ENCODE measurements at places on chromosomes 7 and 10. TPM values are rescaled to one million over a fixed set of nuclear protein-coding genes. Genes with fewer than 3 reads are reported as not detected.

- H3K27me3 ChIP-seq: no peaks in the 10 kb centered on the region
- no peaks in the 10 kb centered on the region for H3K36me3 ChIP-seq
- DNase-seq: no peak
- no peak overlapping the region for H3K27ac ChIP-seq
These were observed 445.7 kb upstream of the FOXK1 start for GRCh38 chr7:4236389-4236788.

GRCh38 chr10:15461353-15462108, 90.4 kb upstream of the FAM171A1 start:
- no peak overlapping the region for H3K4me3 ChIP-seq
- no peak for DNase-seq
- peaks cover 2% of the 10 kb centered on the region for H3K27me3 ChIP-seq
- no peaks in the 10 kb centered on the region for H3K4me1 ChIP-seq

GRCh38 chr10:63901881-63902280, 380.7 kb downstream of the REEP3 start:
- no peak overlapping the region for H3K27ac ChIP-seq
- peaks cover 4% of the 10 kb centered on the region for H3K4me1 ChIP-seq
- no peaks in the 10 kb centered on the region for H3K36me3 ChIP-seq
- DNase-seq: no peak
- no peak overlapping the region for H3K4me3 ChIP-seq
- no peaks in the 10 kb centered on the region for H3K27me3 ChIP-seq

- no peak for DNase-seq
- H3K27ac ChIP-seq: no peak overlapping the region
- H3K27me3 ChIP-seq: no peaks in the 10 kb centered on the region
- H3K36me3 ChIP-seq: no peaks in the 10 kb centered on the region
- H3K4me1 ChIP-seq: no peaks in the 10 kb centered on the region
These were observed 18.1 kb downstream of the TRIL start for GRCh38 chr7:28939844-28940544.

DNA sequence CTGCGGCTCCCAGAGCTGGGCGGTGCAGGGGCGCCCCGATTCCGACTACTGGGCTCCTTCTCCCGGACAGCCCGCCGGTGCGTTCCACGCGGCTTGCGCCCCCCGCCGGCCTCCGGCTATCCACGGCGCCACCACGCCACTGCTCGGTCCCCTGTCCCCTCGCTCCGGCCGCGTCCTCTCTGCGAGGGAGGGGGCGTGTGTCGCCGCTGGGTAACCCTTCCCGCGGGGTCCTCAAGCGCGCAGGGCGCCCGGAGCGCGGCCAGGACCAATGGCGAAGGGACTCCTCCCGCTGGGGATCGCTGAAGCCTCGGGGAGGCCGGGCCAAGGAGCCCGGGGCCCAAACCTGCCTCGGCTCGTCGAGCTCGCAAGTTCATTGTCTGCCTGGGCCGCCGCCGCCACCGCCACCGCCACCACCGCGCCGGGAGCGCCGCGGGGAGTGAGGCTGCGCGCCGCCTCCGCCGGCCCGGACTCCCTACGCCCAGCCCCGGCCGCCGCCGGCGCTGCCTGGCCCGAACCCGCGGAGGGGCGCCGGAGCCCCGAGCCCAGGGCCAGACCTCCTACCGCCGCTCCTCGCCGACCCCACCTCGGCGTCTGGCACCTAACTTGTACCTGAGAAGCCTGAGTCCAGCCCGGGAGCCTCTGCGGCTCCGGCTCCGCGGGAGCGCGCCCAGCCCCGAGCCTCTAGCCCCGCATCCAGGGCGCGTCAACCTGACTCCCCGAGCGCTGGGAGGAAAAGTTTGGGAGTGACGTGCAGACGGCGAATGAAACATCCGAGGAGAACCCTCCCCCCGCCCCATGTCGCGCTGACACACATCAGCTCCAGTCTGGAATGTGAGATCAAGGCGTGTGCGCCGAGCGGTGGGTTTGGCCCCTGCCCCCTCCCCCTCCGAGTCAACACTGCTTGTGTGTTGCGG, at the start of gene CHST15:
Gene CHST15 (minus strand): TSS at position 739 of the 914 bp plus-strand sequence. CDS start 47,386 bp downstream, outside the sequence.
- H3K27me3 ChIP-seq: peaks cover 5% of the 10 kb centered on the region
- H3K36me3 ChIP-seq: no peaks in the 10 kb centered on the region
- no peak within 1 kb of the TSS for H3K27ac ChIP-seq
- peak within 1 kb of the TSS; percentile 72 for H3K4me3 ChIP-seq
- peak; percentile 77 for DNase-seq

DNA sequence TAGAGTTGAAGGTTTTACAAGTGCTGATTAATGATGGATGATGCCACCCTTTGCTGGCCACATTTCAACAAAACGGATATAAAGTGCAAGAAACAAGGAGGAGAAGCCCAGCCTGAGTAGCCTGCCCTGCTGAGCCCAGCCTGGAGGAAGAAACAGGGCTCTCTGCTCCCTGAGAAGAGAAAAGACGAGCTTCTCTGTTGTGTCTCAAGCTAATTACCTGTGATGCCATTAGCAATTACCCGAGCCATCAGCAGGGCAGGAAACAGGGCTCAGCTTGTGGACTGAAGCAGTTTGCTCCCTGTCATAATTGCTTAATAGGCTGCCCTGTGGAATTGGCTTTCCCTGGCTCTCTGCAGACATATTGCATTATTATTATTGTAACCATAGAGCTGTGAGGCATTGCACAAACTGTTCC, 709.3 kb upstream of the AUTS2 start:
- no peak overlapping the region for H3K4me3 ChIP-seq
- no peak overlapping the region for H3K27ac ChIP-seq
- H3K27me3 ChIP-seq: no peaks in the 10 kb centered on the region
- H3K4me1 ChIP-seq: no peaks in the 10 kb centered on the region

DNA sequence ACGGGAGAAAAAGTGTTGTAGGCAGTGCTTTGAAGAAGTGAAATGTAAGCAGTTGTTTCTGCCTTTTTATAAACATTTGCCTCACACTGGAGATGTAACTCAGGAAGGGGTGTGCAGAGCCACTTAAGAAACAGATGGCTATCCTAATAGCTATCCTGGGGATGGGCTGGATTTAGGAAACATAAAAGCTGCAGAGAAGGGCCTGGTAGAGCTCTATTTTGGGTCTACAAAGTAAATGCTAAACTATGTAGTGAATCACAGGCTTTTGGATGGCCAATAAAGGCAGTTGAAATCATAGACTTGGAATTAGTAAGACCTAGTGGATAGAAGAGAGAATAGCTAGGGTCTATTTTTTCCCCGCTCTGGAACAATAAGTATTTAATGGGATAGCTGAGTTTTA, 79.9 kb upstream of the AGR3 start:
- no peaks in the 10 kb centered on the region for H3K4me1 ChIP-seq
- H3K27ac ChIP-seq: no peak overlapping the region
- H3K36me3 ChIP-seq: no peaks in the 10 kb centered on the region
- DNase-seq: no peak
- H3K4me3 ChIP-seq: no peak overlapping the region

DNA sequence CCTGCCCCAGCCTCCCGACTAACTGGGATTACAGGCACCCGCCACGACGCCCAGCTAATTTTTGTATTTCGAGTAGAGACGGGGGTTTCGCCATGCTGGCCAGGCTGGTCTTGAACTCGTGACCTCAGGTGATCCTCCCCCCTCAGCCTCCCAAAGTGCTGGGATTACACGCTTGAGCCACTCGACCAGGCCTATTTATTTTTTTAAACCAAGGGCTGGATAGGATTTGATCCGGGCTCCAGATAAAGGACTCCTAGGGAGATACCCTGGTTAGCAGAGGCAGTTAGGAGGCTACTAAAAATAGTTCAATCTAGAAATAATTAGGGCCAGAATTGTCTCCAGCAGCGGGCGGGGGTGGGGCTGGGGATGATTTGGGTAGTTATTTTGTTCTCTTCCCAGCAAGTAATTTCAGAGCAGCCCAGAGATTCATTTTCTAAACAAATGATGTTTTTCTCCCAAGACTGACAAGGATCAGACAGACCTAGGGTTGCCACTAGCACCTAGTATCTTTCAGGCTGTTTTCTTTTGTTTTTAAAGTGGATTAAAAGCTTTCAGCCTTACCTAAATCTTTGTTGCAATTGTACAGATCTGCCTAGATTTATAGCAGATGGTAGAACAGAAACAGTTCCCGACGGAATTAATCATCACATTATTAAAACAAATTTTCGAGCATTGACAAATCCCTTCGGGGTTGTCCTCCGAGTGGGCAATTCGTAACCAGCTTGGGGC, 859 bp upstream of the SMC3 start:
- H3K4me3 ChIP-seq: peak overlapping the region; percentile 95
- peaks cover 13% of the 10 kb centered on the region for H3K36me3 ChIP-seq
- H3K4me1 ChIP-seq: no peaks in the 10 kb centered on the region
- H3K27me3 ChIP-seq: no peaks in the 10 kb centered on the region

- no peak overlapping the region for H3K27ac ChIP-seq
- H3K4me3 ChIP-seq: no peak overlapping the region
- no peak for DNase-seq
These were observed 43.8 kb upstream of the ICA1 start for GRCh38 chr7:8305625-8306388.

DNA sequence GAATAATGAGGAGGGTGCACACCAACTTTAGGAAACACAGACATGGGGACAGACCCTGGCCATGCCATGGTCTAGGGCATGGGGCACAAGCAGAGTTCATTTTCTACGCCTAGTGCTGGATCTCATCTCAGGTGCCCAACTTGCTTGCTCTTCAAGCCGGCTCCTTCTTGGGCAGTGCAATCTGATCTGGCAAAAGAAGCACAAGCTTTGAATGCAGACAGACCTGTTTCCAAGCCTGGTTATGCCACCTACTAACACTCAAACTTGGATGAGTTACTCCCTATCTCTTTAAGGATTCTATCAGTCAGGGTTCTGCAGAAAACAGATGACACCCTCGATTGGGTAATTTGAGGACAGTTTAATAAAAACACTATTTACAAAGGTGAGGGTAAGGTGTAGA, 34.9 kb upstream of the WAPL start:
- H3K27me3 ChIP-seq: no peaks in the 10 kb centered on the region
- no peak for DNase-seq
- H3K36me3 ChIP-seq: no peaks in the 10 kb centered on the region

GRCh38 chr10:110167149-110167548, 40.3 kb upstream of the MXI1 start:
- peaks cover 75% of the 10 kb centered on the region for H3K27me3 ChIP-seq
- H3K36me3 ChIP-seq: no peaks in the 10 kb centered on the region
- H3K4me3 ChIP-seq: no peak overlapping the region
- H3K27ac ChIP-seq: no peak overlapping the region
- peaks cover 4% of the 10 kb centered on the region for H3K4me1 ChIP-seq
- peak; percentile 2 for DNase-seq

DNA sequence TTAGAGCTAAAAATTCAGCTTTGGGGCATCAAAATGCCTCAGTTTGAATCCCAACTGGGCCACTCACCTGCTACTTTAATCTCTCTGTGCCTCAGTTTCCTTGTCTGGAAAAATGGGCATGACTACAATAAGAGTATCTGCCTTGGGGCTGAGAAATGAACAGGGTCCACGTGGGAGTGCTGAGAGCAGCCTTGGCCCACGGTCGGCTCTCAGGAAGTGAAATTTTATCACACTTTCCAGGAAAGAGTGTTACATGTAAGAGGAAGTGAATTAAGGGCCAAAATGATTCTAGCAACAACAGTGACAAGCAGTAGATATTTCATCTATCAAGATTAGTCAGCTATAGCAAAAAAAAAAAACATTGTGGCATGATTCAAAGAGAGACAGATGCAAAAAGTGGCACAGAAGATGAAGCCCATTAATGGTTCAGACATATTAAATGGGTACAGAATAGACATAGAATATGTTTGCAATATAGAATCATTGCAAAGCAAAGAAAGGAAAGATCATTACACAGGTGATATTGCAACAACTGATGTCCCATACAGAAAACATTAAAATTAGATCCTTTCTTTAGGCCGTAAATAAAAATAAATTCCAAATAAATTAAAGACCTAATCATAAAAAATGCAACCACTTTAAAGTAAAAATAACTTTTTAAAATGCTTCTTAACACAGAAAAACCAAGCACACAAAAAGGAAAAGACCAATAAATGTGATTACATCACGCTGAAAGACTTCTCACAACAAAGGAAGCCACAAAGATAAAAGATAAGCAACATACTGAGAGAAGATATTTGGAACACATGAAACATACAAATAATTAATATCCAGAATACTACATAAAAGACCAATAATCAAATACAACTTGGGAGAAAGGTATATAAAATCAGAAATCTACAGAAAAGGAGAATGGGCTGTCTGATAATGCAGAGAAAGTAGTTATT, 4.3 kb downstream of the TMEM273 start:
- H3K4me1 ChIP-seq: no peaks in the 10 kb centered on the region
- no peaks in the 10 kb centered on the region for H3K27me3 ChIP-seq
- no peak for DNase-seq
- no peaks in the 10 kb centered on the region for H3K36me3 ChIP-seq
- no peak overlapping the region for H3K4me3 ChIP-seq

GRCh38 chr7:114857605-114858004, 64.3 kb upstream of the MDFIC start:
- peaks cover 4% of the 10 kb centered on the region for H3K4me1 ChIP-seq
- no peaks in the 10 kb centered on the region for H3K36me3 ChIP-seq
- H3K27me3 ChIP-seq: no peaks in the 10 kb centered on the region
- DNase-seq: no peak
- H3K4me3 ChIP-seq: no peak overlapping the region
- H3K27ac ChIP-seq: no peak overlapping the region

GRCh38 chr7:29434380-29434768, 129.3 kb upstream of the PRR15 start:
- no peaks in the 10 kb centered on the region for H3K36me3 ChIP-seq
- no peaks in the 10 kb centered on the region for H3K27me3 ChIP-seq
- no peaks in the 10 kb centered on the region for H3K4me1 ChIP-seq
- H3K4me3 ChIP-seq: no peak overlapping the region

- no peak overlapping the region for H3K4me3 ChIP-seq
- no peaks in the 10 kb centered on the region for H3K4me1 ChIP-seq
- no peaks in the 10 kb centered on the region for H3K27me3 ChIP-seq
- no peak for DNase-seq
- H3K36me3 ChIP-seq: no peaks in the 10 kb centered on the region
These were observed 964.9 kb downstream of the REEP3 start for GRCh38 chr10:64486149-64486548.

GRCh38 chr10:43267811-43268210, 946 bp upstream of the RASGEF1A start:
- no peak for DNase-seq
- no peak overlapping the region for H3K27ac ChIP-seq
- no peaks in the 10 kb centered on the region for H3K36me3 ChIP-seq
- H3K4me3 ChIP-seq: peak overlapping the region; percentile 63

The ODAD2 gene
- total RNA-seq: 2.8 TPM

The SCART1 gene
- 0.50 TPM for total RNA-seq

The SPDYE5 gene
- not detected for total RNA-seq

The ST8SIA6 gene
- 0.37 TPM for total RNA-seq

The CHST3 gene
- total RNA-seq: 6.0 TPM

The AS3MT gene
- total RNA-seq: 16.5 TPM

The GNGT1 gene
- total RNA-seq: 0.44 TPM

The TRIM50 gene
- not detected for total RNA-seq

Measured in H9 (cell line).